ENCODE measurements at places on chromosomes 13 and 19. TPM values are rescaled to one million over a fixed set of nuclear protein-coding genes. Genes with fewer than 3 reads are reported as not detected.

DNA sequence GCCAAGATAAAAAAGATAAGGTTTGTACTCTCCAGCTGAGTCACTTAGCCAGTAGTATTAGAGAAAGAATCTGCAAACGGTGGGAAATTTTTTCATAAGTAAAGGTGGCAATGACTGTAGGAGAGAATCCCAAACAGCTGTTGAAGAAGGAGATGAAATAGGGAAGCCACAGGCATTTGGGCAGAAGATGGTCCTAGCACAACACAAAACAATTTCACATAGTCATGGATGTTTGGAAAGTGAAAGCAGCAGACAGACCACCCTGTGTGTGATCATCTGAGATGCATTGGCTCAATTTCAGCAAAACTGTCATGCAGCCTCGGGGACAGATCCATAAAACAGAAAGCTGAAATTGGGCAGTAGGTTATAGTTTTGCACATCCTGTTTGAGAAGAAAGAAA, 2832.4 kb downstream of the PCDH9 start:
- H3K36me3 ChIP-seq: no peaks in the 10 kb centered on the region
- H3K4me3 ChIP-seq: no peak overlapping the region
- no peaks in the 10 kb centered on the region for H3K27me3 ChIP-seq
- H3K4me1 ChIP-seq: no peaks in the 10 kb centered on the region

DNA sequence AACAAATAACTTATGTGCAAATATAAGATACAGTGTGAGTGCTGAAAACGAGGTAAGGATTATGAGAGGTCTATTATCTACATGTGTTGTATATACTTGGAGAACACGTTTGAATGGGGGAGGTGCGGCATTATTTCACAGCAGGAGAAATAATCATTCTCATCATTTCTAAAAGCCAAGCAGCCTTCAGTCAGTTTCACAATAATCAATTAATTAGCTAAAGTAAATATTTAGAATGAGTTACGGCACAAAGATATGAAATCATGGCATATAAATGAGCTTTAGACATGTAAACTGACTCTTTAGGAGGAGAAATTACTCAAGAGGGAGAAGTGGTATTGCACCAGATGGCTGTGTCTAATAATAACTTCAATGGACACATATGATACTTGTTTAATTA, 366.6 kb downstream of the DNAJC15 start:
- H3K27ac ChIP-seq: no peak overlapping the region
- H3K4me1 ChIP-seq: no peaks in the 10 kb centered on the region
- H3K36me3 ChIP-seq: no peaks in the 10 kb centered on the region
- H3K27me3 ChIP-seq: no peaks in the 10 kb centered on the region
- DNase-seq: no peak
- H3K4me3 ChIP-seq: no peak overlapping the region

GRCh38 chr19:19626516-19627472, 1.2 kb downstream of the LPAR2 start:
- H3K4me3 ChIP-seq: no peak overlapping the region
- H3K27ac ChIP-seq: no peak overlapping the region
- no peaks in the 10 kb centered on the region for H3K27me3 ChIP-seq
- no peaks in the 10 kb centered on the region for H3K36me3 ChIP-seq

GRCh38 chr19:48837687-48838086, 1.4 kb upstream of the HSD17B14 start:
- no peak for DNase-seq
- peaks cover 17% of the 10 kb centered on the region for H3K4me1 ChIP-seq
- H3K27ac ChIP-seq: peak overlapping the region; percentile 86
- no peaks in the 10 kb centered on the region for H3K36me3 ChIP-seq
- H3K27me3 ChIP-seq: no peaks in the 10 kb centered on the region

DNA sequence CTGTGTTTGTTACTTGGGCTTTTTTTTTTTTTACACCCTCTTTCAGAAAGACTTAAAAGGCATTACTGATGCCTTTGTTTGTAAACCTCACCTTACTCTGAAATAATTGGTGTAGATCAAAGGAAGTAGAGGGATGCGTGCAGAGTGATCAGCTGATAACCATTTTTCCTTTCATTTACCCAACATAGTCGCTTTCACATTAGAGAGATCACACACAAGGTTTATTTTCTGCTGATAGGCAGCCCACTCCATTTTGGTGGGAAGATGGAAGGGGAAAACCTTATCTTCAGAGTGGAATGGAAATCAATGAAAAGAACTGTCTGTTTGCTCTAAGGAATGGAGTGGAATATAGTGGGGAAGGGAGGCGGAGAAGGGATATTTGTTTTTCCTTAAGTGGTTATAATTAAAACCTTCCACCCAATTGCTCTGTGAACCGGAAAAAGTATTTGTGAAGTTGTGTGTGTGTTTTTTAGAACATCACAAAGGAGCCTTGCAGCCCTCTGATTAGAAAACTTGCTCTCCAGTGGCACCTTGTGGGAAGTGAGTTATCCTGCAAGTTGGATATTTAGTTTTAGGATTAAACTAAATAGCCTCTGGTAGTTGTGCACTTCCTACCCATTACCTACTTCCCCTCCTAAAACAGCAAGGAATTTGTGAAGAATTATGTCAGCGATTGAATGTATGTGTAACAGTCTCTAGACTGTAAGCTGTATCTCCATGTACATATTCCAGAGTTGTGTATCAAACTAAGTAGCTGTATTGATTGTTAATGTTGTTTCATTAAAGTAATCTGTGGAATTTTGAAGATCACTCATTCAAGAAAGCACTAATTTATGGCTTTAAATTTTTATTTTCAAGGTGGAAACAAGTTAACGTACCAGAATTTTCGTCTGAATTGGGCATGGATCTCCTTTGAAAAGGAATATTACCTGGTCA, 76.8 kb downstream of the FREM2 start:
- H3K27ac ChIP-seq: no peak overlapping the region
- no peaks in the 10 kb centered on the region for H3K27me3 ChIP-seq
- no peak overlapping the region for H3K4me3 ChIP-seq
- no peaks in the 10 kb centered on the region for H3K36me3 ChIP-seq
- no peaks in the 10 kb centered on the region for H3K4me1 ChIP-seq

- peaks cover 23% of the 10 kb centered on the region for H3K4me1 ChIP-seq
- no peak overlapping the region for H3K4me3 ChIP-seq
- peak overlapping the region; percentile 13 for H3K27ac ChIP-seq
- H3K27me3 ChIP-seq: no peaks in the 10 kb centered on the region
- H3K36me3 ChIP-seq: no peaks in the 10 kb centered on the region
Observed at GRCh38 chr13:39350461-39350881, 252.5 kb downstream of the LHFPL6 start.

Gene NUFIP1
- total RNA-seq: 4.4 TPM

- H3K4me3 ChIP-seq: no peak overlapping the region
- no peaks in the 10 kb centered on the region for H3K36me3 ChIP-seq
- no peaks in the 10 kb centered on the region for H3K27me3 ChIP-seq
- no peaks in the 10 kb centered on the region for H3K4me1 ChIP-seq
- DNase-seq: no peak
- H3K27ac ChIP-seq: no peak overlapping the region
Observed at GRCh38 chr19:5774921-5775320, 9.6 kb downstream of the PRR22 start.

DNA sequence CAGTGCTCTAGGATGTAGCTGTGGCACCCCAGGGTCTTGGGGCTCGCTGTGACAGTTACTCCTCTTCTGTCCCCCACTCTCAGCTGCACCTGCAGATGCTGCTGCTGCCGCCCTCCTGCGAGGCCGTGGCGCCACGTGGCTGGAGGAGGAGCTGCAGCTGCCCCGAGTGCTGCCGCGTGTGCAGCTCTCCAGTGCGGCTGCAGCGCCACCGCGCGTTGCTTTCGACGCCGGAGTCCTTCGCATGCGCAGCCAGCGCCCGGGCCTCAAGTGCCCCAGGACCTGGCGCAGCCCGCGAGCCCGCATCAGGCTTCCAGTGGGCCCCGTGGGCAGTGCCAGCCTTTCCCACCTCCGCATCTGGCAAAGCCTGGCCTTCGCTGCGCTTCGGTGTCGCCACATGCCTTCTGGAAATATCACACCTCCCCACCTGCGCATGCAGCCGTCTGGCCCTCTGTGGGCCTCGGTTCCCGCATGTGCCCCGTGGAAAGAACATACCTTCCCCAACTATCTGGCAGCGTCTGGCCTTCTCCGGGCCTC, 692 bp upstream of the ZNF580 start:
- no peaks in the 10 kb centered on the region for H3K27me3 ChIP-seq
- no peaks in the 10 kb centered on the region for H3K36me3 ChIP-seq

DNA sequence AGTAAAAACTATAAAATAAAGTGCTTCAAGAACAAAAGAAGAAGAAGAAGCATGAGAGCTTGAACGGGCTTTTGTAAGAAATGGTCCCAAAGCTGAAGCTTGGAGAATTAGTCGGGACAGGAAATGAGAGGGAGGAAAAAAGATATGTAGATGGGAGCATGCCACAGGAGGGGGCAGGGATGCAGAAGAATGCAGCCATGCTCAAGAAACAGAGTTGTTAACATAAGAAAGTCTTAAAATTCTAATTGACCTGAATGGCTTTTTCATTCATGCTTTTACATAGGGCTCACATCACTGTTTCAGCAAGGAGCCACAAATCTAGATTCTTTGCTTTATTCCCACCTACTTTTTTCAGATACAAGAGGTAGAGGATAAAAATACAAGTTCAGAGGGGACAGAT, 27.7 kb upstream of the NBEA start:
- no peaks in the 10 kb centered on the region for H3K27me3 ChIP-seq
- no peak overlapping the region for H3K4me3 ChIP-seq
- H3K4me1 ChIP-seq: no peaks in the 10 kb centered on the region
- no peak overlapping the region for H3K27ac ChIP-seq
- H3K36me3 ChIP-seq: no peaks in the 10 kb centered on the region
- no peak for DNase-seq

All from tibial nerve (tissue), 4 donors.